ENCODE measurements at places on chromosomes 7 and 10. TPM values are rescaled to one million over a fixed set of nuclear protein-coding genes. Genes with fewer than 3 reads are reported as not detected.

GRCh38 chr7:64863021-64863420 is 40.1 kb upstream of the ZNF273 start:
- DNase-seq: no peak

GRCh38 chr10:97589479-97589878 is at the start of gene C10orf62:
Gene C10orf62, plus strand, starts transcription at chr10:97589721. Its CDS starts 177 bp downstream, at chr10:97589898.
- DNase-seq: no peak

- DNase-seq: no peak
These were observed 519.1 kb upstream of the AUTS2 start for GRCh38 chr7:69078997-69079769.

DNA sequence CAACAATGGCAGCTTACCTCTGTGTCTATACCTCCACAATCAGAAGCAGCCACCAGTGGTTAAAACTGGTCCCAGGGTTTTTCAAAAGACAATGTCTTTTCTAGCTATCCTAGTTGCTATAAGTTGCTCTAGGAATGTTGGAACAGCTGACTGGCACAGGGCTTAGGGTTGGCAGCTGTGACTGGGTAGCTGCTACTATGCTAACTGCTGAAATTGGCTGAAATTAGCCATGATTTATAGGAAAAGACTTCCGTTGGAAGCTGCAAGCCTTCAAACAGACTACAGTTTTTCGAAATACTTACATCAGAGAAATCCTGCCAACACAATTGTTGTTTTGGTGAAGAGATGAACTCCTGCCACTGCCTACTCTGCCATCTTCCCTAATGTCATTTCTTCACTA is 102.3 kb downstream of the MKX start:
- DNase-seq: no peak

GRCh38 chr10:15943426-15943825 is 83.1 kb upstream of the MINDY3 start:
- DNase-seq: no peak

DNA sequence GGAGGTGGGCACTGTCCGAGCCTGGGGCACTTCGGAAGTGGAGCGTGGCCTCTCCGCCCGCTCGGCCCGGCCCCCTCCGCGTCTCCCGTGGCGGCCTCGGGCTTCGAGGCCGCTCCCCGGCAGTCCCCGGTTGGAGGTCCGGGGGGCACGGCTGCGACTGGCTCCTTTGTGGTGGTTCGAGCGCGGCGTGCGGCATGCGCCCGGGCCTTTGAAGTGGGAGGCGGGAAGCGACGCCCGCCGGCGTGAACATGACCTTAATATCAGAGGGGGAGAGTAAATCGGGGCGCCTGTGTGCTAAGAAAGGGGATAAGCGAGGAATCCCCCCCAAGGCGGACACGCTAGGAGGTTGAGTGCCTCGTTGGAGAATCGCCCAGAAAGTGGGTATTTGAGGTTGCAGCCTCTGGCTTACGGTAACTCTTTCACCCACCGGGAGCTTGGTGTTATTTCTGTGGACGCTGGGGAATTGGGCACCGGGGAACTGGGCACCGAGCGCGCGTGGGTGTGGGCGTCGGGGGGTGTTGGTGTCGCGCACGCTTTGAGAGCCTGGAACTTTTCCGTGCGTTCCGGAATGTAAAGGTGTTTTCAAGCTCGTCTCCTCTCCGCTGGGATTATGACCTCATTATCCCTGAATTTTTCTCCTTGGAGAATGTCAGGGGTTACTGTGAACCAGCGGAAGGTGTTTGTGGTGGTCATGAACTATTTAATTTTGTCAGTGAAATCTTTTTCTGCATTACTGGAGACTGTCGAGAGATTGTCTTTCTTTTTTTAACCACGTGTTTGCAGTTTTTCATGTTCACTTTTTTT is 660 bp downstream of the SUV39H2 start:
- DNase-seq: peak; percentile 67

DNA sequence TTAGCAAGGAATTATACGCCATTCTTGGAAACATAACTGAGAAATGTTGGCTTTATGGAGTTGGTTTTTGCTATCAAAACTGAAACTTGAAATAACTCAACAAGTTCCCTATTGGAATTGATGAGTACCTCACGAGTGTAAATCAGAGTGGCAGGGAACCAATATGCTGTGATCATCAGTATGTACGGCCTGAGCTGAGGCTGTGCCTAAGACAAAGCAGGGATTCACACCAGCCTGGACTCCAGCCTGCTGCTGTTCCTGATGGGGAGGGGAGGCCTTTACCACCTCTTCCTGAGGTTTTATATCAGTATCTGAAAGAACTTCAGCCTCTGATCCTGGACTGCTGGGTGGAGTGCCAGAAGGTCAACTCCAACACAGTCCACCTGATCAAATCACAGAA is 52.7 kb downstream of the CRTAC1 start:
- no peak for DNase-seq

- no peak for DNase-seq
These were observed 625.1 kb downstream of the MAGI2 start for GRCh38 chr7:78828317-78828716.

DNA sequence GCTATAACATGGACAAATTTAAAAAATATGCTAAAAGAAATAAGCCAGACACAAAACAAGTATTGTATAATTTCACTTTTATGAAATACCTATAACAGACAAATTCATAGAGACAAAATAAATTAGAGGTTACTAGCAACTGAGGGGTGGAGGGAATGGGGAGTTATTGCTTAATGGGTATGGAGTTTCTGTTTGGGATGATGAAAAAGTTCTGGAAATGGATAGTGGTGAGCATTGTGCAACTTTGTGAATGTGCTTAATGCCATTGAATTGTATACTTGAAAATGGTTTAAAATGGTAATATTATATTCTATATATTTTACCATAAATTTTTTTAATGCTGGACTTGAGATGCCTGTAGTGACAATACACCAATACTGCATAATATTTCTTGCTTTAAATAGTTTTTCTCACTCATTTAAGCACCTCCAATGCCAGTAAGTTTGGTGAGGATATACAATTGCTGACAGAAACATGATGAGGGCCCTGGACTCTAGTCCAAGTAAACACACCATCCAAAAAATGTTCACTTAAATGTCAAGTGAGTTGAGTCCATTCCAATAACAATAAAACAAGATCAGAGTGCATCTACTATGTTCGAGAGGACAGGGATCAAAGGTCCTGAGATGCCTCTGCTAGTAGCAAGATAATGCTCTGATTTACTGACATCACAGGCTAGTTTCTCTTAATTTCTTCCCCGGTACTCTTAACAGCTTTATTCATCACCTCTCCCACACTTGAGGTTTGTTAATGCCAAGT is 71.9 kb downstream of the NT5C2 start:
- DNase-seq: no peak

DNA sequence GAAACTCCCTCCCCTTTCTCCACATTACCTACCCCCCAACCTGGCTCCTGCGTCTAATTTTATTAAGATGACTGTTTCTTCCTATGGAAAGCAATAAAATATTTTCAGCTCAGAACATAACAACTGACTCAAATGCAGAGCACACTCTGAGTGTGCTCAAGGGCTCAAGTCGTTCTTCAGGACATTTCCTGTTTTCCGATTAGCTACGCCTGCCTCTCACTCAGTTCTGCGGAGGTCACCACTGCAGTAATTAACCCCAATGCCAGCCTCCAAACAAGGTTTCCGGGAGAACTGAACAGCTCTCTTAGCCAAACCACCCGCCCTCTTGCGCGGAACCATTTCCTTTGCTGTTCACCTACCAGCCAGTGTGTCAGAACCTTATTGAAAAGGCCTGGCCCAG is 19.3 kb downstream of the MYOF start:
- DNase-seq: peak; percentile 31

- no peak for DNase-seq
These were observed 104.1 kb upstream of the FAM20C start for GRCh38 chr7:88095-88926.

The TIMM23B gene
- 39.5 TPM for total RNA-seq

The SLIT1 gene
- total RNA-seq: 0.39 TPM

Data from CD4-positive, alpha-beta T cell (primary cell).